ENCODE measurements at places on chromosomes 7 and 10.

DNA sequence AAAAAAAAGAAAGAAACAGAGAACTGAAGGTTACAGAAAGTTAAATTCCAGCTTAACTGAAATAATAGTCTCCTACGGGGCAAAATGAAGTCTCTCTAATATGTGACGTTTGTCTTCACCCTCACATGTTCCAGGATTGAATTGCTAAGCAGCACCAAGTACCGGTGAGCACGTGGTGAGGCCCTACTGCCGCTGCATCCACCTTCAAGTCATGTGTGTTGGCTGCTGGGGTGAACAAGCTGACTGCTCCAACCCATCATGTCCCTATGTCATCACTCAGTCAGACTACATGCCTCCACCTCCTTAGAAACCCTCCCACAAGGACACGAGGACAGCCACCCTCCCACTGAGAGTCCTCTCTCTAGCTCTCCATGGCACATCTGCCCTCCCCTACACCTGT is 35.4 kb upstream of the NPFFR1 start:
- DNase-seq, result no peak

DNA sequence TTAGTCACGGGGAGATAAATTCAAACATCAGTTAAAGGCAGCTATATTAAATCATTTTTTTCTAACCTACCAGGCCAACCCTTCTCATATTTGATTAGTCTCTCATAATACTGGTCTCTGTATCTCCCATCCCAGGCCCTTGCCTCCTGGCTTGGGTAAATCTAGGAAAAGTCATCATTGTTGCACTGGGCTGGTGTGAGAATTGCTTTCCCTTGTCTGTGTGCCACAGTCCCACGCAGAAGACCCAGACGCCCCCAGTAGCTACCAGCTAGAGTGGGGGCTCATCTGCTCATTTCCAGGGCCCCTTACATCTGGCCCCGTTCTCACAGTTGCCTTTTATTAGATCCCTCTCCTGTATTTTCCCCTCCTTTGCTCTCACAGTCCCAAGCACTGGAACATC is 67.6 kb upstream of the VIPR2 start:
- DNase-seq, result no peak

DNA sequence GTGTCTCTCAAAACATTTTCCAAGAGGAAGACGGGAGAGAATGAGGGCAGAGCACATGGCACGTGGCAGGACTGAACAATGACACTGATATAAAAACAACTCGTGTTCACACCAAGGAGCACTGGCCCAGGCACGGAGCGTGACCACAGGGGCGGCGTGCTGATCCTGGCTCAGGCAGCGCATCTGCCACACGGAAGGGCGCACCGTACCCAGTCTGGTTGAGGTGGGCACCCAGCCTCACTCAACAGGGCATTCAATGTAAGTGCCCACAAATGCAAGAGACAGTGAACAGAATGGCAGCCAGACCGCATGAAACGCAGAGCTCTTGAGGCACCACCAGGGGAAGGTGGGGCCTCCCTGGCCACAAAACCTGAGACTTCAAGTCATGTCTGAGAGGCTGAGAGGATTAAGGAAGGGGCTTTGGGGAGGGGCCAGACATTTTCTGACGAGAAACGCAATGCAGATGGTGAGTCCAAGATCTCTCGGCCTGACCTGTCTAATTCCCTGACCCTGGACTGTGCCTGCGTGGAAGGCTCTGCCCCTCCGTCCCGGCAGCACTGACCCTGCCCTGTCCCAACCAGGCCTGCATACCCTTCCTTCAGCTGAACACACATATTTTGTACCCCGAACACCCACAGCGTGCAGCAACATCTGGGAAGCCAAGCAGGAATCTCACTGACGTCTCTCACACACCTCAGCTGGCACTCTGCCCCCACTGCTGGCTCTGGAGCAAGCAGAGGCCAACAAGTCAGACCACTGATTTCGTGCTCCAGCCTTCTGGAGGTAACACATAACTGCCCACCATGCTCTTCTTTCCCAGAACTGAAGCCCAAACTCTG is 35.5 kb downstream of the VOPP1 start:
- DNase-seq, result no peak

DNA sequence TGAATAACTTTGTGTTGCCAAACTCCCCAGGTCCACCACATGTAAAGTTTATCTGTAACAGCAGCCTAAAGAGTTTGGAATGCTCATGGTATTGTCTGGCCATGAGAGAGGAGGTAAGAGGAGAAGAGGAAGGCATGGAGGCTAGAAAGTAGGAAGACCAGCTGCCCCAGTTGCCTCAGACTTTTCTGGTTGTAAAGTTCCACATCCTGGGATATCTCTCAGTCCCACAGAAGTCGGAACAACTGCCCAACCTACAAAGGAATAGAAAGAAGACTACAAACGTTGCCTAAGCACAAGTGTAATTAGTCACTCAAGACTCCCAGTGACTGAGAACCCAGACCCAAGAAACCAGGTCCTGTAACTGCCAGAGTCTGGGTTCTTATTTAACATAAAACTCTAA is 47.3 kb downstream of the CREB3L2 start:
- DNase-seq, result no peak

DNA sequence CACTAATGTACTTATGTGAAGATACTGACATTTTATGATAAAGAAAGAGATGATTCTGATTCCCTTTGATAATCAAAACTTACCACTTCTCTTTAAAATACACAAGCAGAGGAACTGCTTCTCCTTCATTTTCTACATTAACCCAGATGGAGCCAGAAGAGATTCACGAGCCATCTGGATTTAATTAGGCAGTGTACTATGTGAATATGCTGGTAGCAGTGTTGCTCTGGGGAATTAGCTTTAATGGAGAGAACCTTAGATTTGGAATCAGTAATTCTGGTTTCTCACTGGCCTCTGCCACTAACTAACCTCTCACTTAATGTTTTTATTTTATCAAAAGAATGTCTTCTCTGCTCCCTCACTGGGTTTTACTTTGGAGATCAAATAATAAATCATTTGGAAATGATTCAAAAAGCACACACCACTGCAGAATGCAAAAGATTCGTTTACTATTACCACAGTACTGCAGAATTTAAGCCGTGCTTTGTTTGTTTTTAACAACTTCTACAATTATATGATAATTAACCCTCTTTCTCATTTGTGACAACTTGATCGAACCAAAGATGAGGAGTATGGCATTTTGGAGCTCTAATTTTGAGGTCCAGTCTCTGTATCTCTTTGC is 77.5 kb upstream of the PHYHIPL start:
- no peak for DNase-seq

GRCh38 chr7:98569691-98570337 is 47.3 kb upstream of the NPTX2 start:
- DNase-seq, result no peak

- DNase-seq, result no peak
Measured at GRCh38 chr7:94630855-94631254, 25.1 kb downstream of the SGCE start.

GRCh38 chr7:95441042-95441823 is 6.4 kb upstream of the PON2 start:
- DNase-seq, result no peak

GRCh38 chr10:17412323-17412722 is 42.1 kb downstream of the ST8SIA6 start:
- no peak for DNase-seq

DNA sequence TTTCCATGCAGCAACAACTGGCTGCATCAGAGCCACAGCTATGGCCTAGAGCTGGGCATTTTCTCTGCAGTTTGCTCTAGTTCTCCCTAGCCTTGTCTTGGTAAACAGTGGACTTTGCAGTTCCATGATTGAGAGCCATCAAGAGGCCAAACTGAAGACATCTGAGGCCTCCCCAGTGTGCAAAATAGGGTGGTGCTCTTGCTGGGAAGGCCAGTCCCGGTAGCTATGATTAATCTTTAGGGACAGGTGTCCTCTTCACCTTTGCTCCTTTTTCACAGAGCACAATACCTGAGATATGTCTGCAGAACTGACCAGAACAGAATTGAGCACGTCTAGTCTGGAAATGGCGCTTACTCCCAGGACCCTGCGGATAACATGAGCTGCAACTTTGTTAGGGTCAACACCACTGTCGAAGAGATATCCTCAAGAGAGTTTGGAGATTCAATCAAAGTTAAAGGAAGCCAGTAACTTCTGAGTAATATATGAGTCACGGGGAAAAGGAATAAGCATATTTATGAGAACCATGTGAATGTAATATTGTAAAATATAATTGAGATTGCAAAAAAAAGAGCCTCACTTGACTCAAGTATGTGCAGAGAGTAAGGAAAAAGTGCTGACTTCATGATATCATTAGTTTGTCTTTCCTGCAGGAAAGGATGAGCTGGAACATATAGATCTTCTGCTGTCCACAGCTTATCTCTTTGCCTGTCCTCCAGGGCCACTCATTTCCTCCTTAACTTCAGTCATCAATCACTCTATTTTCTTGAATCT is 76.7 kb downstream of the ANK3 start:
- DNase-seq, result no peak

DNA sequence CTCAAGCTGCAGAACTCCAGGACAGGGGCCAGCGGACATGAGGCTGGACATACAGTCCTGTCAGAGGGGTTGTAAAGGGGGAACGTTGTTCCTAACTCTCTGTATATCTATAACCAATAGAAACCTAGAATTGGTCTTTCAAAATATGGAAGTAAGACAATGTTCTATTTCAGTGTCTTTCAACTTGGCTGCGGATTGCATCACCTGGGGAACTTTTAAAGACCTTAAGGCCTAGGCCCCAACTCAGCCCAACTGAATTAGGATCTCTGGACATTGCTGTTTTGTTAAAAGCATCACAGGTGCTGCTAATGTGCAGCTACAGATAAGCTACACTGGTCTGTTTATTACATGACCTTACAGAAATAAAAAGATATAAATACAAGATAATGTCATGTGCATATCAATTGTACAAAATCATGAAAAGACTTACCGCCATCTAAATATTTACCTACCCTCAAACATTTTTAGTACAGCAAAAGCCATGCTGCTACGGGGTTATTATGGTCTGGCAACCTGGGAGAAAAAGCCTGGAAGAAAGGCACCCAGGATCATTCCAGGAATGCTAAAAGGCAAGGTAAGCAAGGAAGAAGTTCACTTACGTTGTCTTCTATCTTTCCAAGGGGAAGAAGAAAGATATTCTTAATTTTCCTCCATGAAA is 169.1 kb downstream of the RAPGEF5 start:
- DNase-seq, result no peak

DNA sequence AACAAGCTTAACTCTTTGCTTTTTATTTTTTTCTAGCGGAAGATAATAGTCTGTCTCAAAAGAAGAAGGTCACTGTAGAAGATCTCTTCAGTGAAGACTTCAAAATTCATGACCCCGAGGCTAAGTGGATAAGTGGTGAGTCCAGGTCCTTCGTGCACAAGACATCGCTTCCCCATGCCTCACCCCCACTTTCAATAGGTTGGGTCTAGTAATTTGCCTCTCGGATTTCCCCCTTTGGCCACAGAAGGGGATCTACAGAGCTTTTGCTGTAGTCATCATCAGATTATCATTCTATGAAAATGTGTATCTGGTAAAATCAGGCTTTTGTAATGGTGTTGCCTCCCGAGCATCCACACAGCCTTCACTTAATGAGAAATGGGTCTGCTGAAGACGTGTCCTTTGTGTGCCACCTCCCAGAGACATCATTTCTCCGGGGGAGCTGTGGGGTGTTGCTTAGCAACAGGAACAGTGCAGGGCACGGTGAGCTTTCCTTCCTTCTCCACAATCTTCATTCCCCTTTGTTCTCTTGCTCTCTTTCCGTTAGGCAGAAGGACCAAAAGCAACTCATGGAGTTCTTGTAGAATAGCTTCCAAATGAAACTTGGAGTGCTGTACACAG is 422.8 kb downstream of the DPP6 start:
- no peak for DNase-seq

DNA sequence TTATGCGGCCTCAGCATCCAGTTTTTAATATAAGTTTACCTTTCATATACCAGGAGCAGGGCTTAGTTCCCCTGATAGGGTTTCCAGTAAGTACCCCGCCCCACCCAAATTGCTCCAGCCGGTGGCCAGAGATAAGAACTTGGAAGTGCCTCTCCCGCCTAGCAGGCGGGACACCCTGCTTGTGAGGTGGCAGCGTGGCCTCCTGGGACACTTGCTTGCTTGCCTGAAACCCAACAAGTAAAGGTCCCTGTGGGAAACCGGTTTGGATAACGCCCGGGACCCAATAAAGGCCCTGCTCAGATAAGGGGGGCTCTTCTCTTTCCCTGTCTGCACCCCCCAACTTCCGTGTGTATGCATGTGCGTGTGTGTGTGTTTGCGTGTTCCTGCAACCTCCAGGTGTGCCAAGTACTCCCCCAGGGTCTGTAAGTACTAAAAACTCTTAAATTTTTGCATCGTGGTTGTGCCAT is 154.3 kb downstream of the ARHGAP21 start:
- no peak for DNase-seq

GRCh38 chr10:1434912-1435692 is 302.2 kb downstream of the ADARB2 start:
- no peak for DNase-seq

GRCh38 chr7:2245883-2246675 is 4.1 kb downstream of the NUDT1 start:
- no peak for DNase-seq

DNA sequence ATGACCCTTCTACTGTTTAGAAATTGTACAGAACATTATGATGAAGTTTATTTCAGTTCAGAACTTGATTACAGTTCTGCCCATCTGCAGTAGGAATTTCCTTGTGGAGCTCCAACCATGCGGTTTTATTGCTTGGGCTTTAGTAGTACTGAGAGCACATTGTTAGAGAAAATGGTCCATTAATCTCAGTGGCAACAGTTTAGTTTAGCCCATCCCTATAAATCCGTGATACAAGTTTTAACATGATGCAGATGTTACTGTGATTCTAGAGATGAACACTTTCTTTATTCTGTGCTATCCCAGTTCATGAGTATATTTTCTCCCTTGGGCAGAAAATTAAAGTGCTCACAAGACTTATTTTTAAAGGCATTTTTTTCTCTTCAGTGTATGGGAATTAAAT is 84.8 kb upstream of the FZD8 start:
- DNase-seq, result no peak

GRCh38 chr10:5628451-5629302 is 37.7 kb downstream of the ASB13 start:
- no peak for DNase-seq

GRCh38 chr7:2855386-2855785 is 11.3 kb upstream of the GNA12 start:
- DNase-seq, result no peak

- DNase-seq, result no peak
Measured at GRCh38 chr7:85322252-85322651, 135.4 kb upstream of the SEMA3D start.

GRCh38 chr7:138077809-138078208 is 1.6 kb downstream of the AKR1D1 start:
- DNase-seq, result no peak

DNA sequence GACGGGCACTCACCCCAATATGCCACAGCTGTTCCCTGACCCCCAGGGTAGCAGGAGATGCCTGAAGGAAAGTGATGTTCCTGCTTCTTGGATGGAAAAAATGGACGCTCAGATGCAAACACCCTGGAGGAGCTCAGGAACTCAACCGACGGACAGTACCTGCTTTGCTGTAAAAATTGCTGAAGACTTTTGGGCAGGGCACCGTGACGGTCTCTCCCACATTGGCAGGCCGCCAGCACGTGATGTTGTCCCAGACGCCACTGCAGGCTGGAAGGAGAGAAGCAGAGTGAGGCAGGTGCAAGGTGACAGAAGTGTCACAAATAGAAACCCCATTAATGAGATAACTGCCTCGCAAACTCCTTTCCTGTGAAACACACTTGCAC is 35.0 kb downstream of the VIPR2 start:
- DNase-seq, result no peak

- DNase-seq, result no peak
Measured at GRCh38 chr10:51815723-51816122, 116.3 kb upstream of the CSTF2T start.
